NCI-H2081 treated with DMSO at 0.1 percent for 48 hours (cell line): ENCODE measurements at places on chromosomes 4 and X.

DNA sequence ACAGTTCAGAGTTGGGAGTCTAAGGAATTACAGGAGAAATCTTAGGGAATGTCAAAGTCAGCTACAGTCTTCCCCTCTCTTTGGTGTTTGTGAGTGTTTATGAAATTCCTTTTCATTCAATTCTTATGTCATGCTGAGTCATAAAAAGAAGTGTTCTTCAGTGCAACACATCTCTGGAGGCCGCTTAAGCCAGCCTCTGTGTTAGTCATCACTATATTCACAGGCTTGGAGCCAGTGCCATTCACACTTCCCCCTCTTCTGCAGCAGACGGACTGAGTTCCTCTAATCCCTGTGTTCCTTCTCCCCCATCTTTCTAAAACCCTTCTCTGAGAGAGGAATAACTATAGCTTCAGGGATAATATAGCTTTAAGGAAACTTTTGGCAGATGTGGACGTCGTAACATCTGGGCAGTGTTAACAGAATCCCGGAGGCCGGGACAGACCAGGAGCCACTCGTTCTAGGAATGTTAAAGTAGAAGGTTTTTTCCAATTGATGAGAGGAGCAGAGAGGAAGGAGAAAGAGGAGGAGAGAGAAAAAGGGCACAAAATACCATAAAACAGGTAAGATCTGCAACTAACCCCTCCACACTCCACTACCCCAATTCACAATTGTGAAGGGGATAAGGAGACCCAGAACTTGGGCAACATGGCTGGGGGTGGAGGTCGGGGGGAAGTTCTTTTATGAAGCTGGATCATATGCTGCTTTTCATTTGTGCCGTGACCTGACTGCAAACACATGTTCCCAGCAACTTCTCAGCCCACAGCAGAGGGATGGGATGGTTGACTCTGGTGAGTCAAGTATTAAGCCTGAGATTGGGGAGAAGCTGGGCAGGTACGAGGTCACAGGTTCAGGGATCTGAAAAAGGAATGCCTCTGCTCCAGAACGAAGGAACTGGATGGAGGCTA is at the start of gene SRPX2:
TSS of gene SRPX2 (plus strand) at position 244 of the 905 bp plus-strand sequence. CDS start 2,124 bp downstream, outside the sequence.
- no peak for DNase-seq

- DNase-seq: no peak
These were observed 45.4 kb downstream of the FGFRL1 start for GRCh38 chr4:1056671-1057402.

- DNase-seq: no peak
These were observed 4.5 kb downstream of the BST1 start for GRCh38 chr4:15707363-15707715.

GRCh38 chrX:23435575-23435974 is 100.9 kb downstream of the PTCHD1 start:
- DNase-seq: no peak

DNA sequence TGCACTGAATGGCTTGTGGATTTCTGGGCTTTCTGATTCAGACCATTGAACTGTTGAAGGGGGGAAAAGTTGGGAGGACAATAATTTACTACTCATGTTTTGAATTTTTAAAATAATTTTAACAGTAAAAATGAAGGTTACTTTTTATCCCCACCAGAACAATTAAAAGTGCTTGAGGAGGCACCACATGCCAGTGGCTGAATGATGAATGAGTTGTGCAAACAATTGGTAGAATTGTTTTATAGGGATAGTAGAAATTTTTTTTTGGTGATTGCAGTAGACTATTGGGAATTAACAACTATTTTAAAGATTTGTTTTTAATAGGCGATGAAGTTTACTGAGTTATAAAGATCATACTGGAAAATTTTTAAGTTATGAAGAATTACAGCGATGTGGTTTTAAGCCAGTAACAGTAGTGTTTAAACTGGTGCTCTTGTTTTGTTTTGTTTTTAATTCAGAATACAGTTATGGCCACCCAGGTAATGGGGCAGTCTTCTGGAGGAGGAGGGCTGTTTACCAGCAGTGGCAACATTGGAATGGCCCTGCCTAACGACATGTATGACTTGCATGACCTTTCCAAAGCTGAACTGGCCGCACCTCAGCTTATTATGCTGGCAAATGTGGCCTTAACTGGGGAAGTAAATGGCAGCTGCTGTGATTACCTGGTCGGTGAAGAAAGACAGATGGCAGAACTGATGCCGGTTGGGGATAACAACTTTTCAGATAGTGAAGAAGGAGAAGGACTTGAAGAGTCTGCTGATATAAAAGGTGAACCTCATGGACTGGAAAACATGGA is 2.7 kb downstream of the REST start:
- no peak for DNase-seq

GRCh38 chrX:108699368-108699767 is 37.0 kb downstream of the IRS4 start:
- DNase-seq: peak; percentile 31

DNA sequence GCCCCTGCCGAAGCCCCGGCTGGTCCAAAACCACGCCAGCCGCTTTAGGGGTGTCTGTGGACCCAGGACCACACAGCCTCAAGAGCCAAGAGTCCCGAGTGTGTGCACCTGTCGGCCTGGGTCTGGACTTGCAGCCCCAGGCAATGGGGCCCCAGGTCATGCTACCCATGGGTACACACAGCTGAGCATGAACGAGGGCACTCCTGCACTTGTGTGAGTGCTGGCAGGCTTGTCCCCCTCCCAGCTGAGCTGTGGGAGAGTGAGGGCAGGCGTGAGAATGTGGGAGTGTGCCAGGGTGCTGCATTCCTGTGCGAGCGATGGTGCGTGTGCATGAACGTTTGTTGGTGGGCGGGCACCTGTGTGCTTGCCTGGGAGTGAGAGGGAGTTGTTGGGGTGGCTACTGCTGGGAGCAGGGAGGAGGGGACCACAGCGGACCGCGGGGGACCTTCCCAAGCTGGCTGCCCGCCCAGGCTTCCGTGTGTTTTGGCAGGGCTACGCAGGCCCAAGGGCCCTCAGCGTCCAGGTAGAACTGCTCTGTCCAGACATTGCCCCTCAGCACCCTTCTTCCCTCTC is 30.8 kb downstream of the BLOC1S4 start:
- DNase-seq: peak; percentile 81

- no peak for DNase-seq
These were observed 4.5 kb downstream of the NBDY start for GRCh38 chrX:56733459-56734046.

GRCh38 chr4:143186212-143186611 is 1.5 kb downstream of the USP38 start:
- DNase-seq: no peak

DNA sequence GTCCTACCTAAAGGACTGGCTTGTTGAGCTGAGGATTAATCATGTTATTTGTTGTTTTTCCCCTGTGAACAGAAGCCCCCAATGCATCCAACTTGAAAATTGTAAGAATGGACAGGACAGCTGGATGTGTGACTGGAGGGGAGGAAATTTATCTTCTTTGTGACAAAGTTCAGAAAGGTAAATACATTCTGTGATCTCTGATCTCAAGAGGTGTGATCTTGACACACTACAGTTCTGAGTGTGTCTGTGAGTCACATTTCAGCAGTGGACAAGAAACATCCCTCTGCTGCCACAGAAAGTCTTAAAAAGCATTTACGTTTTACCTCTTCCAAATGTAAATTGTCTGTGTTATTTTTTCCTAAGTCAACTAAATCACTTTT is 79.3 kb downstream of the NFKB1 start:
- no peak for DNase-seq

DNA sequence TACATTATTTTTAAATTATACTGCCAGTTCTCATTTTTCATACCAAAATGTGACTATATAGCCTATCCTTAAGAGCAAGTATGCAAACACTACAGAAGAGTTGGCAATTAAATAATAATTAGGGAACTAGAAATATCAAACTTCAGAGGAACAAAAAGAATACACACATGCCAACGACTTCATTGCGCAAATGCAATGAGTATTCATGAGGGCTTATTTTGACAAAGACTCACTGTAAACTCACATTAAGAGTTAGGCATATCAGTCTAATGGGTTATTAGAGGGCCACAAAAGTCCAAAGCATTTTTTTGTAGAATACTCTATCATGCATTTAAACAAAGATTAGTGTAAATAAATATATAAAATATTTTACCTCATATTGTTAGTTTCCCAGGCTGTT is 31.6 kb downstream of the SLC10A7 start:
- DNase-seq: no peak

DNA sequence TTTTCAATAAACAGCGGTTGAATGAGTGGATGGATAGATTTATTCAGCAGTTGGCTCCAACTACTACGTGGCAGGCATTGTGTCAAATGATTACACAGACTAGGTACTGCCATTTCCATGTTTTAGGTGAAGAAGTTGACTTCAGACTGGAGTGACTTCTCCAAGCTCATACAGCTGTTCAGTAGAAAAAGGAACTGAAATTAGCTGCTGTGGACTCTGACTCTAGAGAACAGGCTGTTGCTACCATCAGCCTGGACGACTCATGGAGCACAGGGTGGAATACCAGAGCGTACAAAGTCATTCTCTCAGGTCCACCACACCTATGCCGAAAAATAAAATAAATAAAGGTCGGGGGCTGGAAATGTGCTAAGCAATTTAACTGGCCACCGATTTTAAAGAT is 45.3 kb downstream of the TENM3 start:
- DNase-seq: no peak

GRCh38 chr4:102168580-102168979 is 176.7 kb downstream of the SLC39A8 start:
- DNase-seq: no peak

DNA sequence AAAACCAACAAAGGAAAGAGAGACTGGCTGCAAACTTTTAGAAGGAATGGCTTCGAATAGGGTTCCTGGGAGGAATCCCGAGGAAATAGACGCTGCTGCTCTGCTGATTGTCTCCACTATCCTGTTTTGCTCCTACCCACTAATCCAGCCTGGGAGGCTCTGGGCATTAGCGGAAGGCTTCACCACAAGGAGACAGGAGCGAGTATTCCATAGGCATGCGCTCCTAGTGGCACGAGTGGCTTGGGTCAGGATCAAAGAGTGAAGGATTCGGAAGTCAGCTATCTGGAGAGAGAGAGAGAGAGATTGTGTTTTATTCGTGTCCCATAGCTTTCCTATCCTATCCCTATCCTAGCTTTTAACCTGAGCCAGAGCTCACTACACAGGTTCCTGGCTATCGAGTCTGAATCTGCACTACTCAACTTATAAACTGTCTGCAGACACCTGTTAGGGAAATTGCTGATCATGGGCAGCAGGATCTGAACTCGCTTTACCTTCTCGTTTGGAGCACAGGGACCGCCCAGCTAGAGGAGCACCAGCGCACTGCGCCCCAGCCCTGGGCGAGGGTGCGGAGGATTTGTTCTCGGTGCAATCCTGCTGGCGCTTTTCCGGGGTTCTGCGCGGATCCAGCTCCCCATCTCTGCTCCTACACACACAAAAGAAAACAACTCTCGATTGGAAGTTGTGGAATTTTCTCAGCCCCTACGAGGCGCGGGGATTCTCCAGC is 740 bp upstream of the NPY2R start:
- no peak for DNase-seq

- DNase-seq: no peak
These were observed 189.1 kb downstream of the RAB28 start for GRCh38 chr4:13294961-13295605.

GRCh38 chrX:55489314-55490009 is at the start of gene USP51:
Gene USP51, minus strand, starts transcription at chrX:55489848. Its CDS starts 909 bp downstream, at chrX:55488939.
- DNase-seq: peak; percentile 0

- no peak for DNase-seq
These were observed 27.5 kb downstream of the NSD2 start for GRCh38 chr4:1898681-1899080.

- no peak for DNase-seq
These were observed 53.6 kb upstream of the SHOX start for GRCh38 chrX:576904-577560.

- DNase-seq: no peak
These were observed 135.6 kb downstream of the TSPAN5 start for GRCh38 chr4:98522636-98523395.

DNA sequence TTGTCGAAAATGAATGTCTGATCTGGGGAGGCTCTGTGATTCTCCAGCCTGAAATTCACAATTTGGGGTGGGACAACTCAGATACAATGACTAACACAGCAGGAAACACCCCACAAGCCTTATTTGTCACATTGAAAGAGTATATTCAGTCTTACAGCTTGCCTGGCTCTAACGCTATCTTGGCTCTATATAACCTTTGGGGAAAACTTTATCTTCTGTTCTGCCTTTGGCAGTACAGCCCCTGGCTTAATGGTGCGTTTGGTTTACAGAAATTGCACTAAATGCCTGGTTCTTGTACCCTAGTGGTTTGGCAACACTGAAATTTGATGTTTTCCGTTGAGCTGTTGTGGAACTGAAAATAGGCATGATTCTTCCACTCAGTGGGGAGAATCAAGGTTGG is 178.1 kb upstream of the VEGFC start:
- no peak for DNase-seq
